ENCODE measurements at places on chromosomes 6 and 20.

- DNase-seq = no peak
Observed at GRCh38 chr6:40344566-40345167, 242.5 kb downstream of the LRFN2 start.

DNA sequence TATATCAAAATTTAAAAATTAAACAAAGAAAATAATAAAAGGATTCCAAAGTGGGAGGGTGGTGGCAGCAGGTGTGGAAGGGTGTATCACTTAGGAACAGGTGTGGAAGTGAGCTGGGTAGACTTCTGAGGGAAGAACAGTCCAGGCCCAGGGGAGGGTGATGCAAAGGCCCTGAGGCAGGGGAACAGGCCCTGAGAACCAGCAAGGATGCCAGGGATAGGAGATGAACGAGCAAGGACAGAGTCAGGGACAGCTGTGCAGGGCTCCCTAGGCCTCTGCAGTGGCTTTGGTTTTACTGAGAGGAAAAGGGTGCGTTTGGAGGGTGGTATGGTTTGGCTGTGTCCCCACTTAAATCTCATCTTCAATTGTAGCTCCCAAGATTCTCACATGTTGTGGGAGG lies 9.4 kb upstream of the RAET1E start:
- no peak for DNase-seq

- no peak for DNase-seq
Observed at GRCh38 chr20:15512916-15513315, 1060.3 kb downstream of the KIF16B start.

- no peak for DNase-seq
Observed at GRCh38 chr6:134517145-134517658, 199.3 kb upstream of the SGK1 start.

DNA sequence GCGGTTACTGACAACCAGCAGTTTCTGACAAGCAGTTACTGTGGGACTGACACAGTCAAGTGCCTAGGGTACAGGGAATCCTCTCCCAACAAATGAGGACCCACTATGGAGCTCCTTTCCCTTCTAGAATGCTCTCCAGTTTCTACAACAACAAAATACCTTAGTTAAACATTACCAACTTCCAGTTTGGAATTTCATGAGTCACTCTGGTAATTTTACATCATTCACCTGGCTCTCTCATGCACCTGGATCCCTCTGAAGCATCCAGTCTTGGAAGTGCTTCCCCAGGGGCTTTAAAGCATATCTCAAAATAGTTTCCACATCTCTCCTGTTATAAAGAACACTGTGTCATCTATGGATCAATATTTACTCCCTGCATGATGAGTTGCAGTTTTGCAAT lies 286.7 kb upstream of the SPTLC3 start:
- no peak for DNase-seq

- no peak for DNase-seq
Observed at GRCh38 chr20:19588732-19589131, 169.3 kb upstream of the RIN2 start.

GRCh38 chr6:89895276-89895874 lies 1.1 kb downstream of the GJA10 start:
- DNase-seq = no peak

DNA sequence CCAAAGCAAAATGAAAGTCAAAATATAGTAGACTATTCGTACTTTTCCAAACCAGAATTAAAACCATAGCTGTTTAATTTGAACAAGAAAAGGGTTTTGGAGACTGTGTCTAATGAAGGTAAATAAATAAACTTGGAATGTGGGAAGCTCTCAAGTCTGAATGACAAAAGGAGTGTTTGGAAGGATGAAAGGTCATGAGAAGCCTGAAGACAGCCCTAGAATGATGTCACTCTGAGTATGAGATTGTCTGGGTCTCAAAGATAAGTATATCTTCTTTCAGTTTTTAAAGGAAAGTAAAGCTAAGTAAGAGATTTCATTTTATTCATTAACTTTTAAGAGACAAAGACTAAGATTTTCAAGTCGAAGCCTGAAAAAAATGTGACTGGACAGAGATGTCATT lies 72.9 kb downstream of the RFX6 start:
- DNase-seq = no peak

GRCh38 chr6:11237956-11238355 lies 5.5 kb upstream of the NEDD9 start:
- DNase-seq = no peak

DNA sequence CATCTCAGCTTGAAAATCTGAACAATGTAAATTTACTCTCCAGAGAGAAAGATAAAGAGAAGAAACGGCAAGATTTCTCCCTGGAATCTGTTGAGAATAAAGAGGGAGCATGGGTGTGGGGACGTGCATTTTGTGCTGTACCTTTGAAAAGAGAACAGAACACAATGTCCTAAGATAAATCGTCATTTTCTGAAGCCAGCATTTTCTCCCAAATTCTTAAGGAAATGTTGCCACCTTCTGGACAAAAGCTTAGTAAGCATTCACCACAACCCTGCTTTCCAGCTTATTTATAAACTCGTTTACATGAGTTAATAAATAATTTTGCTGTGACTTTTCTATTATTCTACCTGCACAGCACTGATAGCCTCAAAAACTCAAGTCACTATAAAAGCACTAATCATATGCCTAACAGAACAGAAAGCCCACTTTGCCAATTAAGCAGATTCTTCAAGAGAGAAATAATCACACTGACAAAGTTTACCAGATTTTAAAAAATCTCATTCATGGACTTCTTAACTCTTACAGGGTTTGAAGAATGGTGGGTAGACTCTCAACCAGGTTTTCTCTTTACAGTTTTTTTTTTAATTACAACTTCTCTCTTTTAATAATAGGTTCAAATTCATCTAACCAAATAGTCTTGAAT lies 155.8 kb downstream of the MBOAT1 start:
- no peak for DNase-seq

GRCh38 chr6:37694259-37694658 lies 3.4 kb downstream of the MDGA1 start:
- no peak for DNase-seq

DNA sequence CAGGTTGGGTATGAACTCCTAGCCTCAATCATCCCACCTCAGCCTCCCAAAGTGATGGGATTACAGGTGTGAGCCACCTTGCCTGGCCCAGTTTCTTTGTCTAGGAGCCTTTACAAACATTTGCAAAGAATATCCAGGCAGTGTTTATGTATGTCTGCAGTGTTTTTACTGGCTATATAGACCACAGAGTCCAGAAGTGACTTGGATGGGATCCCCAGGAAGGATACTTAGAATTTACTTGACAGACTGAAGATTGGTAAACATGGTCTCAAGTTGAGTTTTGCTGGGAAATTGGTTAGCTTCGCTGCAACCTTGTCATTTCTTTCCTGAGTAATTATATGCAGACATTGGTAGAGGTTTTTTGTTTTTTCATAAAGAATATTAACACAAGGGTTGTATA lies 23.8 kb downstream of the JARID2 start:
- DNase-seq = no peak

GRCh38 chr6:67252663-67253062 lies 1382.4 kb upstream of the ADGRB3 start:
- DNase-seq = no peak

DNA sequence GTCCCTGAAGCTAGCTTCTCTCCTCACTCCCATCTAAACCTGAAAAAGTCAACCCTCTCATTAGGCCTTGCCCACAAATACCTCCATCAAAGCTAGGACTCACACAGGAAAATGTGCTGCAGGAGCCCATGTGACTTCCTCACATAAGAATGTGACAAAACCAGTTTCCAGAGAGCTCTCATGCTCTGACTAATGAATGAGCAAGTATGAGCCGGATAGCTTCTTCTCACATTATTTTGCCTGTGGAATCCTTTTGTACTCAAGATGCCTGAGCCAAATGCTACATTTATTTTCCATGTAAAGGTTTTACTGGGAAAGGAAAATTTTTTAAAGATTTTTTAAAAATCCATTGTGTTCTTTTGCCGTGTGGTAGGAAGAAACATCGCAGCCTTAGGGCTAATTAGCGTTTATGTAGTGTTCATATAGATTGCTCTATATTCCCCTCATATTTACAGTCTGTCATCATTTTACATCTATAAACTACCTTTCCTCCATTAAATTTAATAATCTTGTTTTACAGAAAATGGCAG lies 68.6 kb upstream of the CCN6 start:
- DNase-seq = peak; percentile 77

DNA sequence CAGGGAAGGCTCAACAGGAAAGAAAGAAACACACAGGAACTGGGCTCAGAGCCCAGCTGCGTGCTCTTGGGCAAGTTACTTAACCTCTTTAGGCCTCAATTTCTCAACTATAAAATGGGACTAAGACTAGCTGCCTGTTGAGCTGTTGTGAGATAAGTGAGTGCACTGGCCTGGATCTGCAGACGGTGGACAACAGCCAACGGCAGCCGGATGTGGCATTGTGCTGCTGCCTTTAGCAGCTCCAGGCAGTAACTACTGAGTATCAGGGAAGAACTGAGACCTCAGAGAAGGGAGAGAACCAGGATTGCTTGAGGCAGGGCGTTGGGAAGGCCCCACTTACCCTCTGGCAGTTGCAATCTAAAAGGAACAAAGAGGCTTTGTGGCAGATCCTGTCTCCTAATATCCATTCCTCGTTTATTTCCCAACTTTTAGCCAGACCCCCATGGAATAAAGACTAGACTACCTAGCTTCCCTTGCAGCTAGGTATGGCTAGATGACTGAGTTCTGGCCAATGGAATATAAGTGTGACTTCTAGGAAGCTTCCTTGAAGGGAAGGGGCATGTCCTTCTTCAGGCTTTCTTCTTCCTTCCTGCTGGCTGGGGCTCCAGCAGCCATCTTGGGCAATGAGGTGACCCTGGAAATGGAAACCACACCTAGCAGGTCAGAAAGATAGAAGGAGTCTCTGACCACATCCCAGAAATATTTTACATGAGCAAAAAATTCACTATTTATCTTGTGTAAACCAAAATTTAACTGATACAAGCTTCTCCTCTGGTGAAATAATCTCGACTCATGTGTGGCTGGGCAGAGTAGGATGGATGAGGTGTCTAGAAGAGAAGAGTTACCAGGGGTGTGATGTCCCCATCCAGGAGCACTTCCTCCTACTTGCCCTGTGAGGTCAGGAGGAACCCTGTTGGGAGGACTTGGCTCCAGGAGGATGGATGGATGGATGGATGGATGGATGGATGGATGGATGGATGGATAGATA lies 67.6 kb downstream of the MRPL14 start:
- DNase-seq = no peak
